ENCODE measurements at places on chromosomes 2 and 18. TPM values are rescaled to one million over a fixed set of nuclear protein-coding genes. Genes with fewer than 3 reads are reported as not detected.

Gene SLC38A11
- 1.2 TPM for total RNA-seq

Gene SP100
- 89.6 TPM for total RNA-seq

Gene OTOF
- 0.37 TPM for total RNA-seq

DNA sequence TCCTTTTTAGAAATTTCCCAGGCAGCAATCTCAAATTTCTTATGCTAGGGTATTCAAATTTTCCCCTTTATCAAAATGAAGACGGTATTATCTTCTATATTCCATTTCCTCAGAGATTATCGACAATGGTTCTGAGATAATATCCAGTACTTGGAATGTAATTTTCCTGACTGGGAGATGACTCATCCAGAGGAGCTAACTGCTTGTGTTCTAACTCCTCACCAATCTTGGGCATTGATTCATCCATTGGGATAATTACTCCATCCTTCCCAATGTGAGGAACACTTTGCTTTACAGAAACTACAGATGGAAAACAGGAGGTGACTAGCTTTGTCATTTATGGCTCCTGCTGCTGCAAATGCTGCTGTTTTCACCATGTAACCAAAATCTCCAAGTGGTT, 239.4 kb upstream of the LYPD1 start:
- no peak overlapping the region for H3K27ac ChIP-seq
- DNase-seq, result no peak
- H3K36me3 ChIP-seq, result no peaks in the 10 kb centered on the region
- H3K27me3 ChIP-seq, result no peaks in the 10 kb centered on the region
- peaks cover 1% of the 10 kb centered on the region for H3K4me1 ChIP-seq

DNA sequence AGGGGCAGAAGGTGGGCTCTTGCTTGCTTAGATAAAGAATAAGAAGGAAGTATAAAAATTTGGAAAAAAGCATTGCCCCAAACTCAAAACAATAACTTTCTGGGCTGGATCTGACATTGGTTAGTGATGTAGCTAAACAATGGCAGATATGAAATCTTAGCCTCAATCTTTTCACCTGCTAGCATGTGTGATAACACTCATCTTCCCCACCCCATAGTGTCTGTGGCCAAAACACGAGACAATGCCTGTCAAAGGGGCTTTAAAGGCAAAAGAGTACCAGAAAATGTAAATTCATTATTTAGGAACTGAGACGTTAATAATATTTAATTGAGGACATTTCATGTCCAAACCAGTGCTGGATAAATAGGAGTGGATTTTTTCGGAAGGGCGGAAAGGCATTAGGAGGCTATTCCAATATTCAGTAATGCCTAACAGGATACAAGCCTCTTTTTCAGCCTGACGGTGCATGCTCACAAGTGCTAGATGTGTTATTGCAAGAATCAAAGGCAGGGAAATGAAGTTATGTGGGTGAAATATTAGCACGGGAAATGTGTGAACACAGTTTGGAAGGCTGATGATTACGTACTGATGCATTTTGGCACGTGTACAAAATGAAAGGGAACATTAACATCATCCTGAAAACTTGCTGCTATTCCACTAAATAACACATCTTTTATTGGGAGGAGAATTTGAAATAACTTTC, 395.7 kb downstream of the GALR1 start:
- no peaks in the 10 kb centered on the region for H3K27me3 ChIP-seq
- no peak overlapping the region for H3K4me3 ChIP-seq
- DNase-seq, result no peak
- H3K27ac ChIP-seq, result no peak overlapping the region
- no peaks in the 10 kb centered on the region for H3K4me1 ChIP-seq
- H3K36me3 ChIP-seq, result no peaks in the 10 kb centered on the region

DNA sequence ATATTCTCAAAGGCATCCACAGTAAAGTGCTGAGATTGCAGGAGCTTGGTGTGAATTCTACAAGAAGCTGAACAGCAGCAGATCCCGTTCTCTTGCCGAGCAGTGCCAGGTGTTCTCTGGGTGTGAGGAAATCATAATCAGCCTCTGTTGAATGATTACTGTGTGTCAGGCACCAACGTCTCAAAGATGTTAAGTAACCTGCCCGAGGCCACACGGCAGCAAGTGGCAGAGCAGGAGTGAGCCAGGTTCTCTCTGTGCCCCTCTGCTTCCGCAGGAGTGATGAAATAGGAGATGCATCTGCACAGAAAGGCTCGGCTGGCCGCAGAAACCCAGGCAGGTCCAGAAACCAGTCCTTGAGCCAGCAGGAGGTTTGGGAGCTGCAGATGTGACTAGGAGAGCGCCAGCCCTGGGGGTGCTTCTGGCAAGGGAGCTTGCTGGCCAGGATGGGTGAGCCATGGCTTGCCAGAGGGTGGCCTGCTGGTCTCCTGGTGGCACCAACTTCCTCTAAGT, 68.4 kb downstream of the COPS7B start:
- no peaks in the 10 kb centered on the region for H3K27me3 ChIP-seq
- DNase-seq, result no peak
- H3K27ac ChIP-seq, result no peak overlapping the region
- H3K4me3 ChIP-seq, result no peak overlapping the region
- no peaks in the 10 kb centered on the region for H3K4me1 ChIP-seq
